ENCODE measurements at places on chromosomes 3 and 15.

DNA sequence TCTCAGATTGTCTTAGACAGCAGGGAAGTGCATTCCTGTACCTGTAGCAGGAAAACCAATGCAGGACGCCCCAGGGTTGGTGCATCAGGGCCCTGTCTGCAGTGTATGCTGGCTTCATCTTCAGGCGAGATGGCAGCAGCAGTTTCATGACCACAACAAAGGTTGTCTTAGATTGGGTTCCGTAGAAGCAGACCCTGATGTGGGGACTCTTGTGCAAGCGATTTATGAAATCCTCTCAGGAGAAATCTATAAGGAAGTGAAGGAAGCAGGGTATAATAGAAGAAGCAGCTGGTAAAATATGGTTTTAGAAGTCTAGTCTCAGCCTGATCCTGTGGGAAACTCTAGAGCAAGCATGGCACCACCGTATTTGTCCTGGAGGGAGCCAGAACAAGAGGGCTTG lies 25.0 kb downstream of the DNAH1 start:
- no peak for DNase-seq

DNA sequence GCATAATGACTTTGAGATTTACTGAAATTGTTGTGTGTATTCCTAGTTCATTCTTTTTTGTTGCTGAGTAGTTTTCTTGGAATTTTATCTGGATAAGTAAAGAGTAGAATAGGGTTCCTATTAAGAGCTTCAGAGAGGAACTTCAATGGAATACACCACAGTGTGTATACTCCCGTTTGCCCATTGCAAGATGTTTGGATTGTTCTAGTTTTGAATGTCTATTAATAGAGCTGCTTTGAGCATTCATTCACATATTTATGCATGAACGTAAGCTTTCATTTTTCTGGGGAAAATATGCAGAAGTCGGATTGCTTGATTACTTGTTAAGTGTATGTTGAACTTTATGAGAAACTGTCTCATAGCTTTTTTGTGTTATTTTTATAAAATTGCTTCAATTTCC lies 580.5 kb downstream of the OTOL1 start:
- DNase-seq: no peak

- DNase-seq: no peak
Observed at GRCh38 chr3:197787412-197787811, 3.6 kb upstream of the LRCH3 start.

DNA sequence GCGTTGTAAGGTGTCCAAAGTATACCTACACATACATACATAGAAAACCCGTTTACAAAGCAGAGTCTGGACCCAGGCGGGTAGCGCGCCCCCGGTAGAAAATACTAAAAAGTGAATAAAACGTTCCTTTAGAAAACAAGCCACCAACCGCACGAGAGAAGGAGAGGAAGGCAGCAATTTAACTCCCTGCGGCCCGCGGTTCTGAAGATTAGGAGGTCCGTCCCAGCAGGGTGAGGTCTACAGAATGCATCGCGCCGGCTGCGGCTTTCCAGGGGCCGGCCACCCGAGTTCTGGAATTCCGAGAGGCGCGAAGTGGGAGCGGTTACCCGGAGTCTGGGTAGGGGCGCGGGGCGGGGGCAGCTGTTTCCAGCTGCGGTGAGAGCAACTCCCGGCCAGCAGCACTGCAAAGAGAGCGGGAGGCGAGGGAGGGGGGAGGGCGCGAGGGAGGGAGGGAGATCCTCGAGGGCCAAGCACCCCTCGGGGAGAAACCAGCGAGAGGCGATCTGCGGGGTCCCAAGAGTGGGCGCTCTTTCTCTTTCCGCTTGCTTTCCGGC lies 318.6 kb downstream of the FGF12 start:
- no peak for DNase-seq

GRCh38 chr3:87358066-87358465 lies 81.7 kb upstream of the POU1F1 start:
- no peak for DNase-seq

DNA sequence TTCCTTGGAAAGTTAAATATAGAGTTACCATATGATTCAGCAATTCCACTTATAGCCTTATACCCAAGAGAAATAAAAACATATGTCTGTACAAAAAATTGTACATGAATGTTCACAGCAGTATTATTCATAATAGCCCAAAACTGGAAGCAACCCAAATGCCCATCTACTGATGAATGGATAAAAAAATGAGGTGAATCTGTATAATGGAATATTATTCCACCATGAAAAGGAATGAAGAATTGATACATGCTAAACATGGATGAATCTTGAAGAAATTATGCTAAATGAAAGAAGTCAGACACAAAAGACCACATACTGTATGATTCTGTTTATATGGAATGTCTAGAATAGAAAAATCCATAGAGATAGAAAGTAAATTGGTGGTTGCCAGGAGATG lies 61.4 kb downstream of the TTC23 start:
- no peak for DNase-seq

DNA sequence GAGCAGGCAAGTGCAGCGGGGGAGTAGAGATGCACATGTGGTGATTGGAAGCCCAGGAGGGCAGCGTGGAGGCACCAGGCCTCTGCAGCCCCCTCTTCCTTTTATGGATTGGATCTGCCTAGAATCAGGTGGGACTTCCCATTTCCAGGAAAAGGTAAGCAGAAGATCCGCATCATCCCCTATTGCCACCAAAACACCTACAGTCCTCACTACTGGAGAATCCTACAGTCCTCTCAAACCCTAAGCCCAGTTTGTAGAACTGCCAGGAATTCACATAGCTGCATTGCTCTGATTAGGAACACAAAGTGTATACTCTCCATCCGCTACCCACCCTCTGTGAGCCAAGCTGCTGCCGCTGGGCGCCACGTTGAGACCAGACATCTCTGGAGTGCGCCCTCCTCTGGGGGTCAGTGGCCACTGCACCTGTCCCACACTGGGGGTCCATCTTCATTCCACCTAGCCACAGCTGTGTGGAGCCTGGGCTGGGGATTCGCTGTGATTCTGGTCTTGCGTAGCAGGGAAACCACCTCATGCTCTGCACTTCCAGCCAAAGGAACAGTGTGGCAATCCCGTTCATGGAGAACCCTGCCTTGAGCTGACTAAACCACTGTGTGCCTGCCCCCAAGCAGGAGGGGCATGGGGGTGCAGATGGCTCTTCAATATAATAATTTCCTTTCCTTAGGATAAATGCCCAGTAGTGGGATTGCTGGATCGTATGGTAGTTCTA lies 88.9 kb upstream of the PTX3 start:
- DNase-seq: no peak

GRCh38 chr3:163561151-163561550 lies 1517.1 kb downstream of the SI start:
- no peak for DNase-seq

DNA sequence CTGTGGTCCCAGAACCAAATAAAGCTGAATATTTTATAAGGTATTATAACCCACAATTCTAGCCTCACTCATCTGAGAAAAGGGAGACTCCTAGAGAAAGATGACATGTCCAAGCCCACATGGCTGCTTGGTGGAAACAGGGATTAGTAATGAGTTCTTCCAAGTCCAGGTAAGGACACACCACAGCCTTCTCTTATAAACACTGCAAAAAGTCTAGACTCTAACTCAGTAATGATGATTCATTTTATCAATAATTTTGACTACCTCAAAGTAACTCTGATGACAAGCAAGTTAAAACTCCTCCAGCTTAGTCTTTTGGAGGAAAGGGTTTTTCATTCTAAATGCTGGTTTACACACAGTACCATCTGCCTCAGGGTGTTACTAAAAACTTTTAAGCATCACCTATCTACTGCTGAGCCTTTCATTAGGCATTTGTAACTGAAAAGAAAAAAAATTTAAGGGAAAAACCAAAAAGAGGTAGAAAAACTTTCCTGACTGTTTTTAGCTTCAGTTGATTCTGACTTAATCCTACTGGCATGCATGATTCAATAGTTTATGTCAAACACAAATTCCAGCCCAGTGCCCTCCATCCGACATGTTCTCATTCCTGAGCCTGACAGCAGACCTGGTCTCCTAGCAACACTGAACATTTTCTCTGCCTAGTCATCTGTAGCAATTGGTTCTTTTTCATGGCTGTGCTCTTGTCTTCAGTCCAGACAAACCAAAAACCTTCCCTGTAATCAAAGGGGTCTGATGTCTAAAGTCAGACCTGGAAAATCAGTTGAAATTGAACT lies 43.9 kb downstream of the P3H2 start:
- DNase-seq: no peak

- no peak for DNase-seq
Observed at GRCh38 chr3:72559385-72559784, 288.9 kb downstream of the SHQ1 start.

DNA sequence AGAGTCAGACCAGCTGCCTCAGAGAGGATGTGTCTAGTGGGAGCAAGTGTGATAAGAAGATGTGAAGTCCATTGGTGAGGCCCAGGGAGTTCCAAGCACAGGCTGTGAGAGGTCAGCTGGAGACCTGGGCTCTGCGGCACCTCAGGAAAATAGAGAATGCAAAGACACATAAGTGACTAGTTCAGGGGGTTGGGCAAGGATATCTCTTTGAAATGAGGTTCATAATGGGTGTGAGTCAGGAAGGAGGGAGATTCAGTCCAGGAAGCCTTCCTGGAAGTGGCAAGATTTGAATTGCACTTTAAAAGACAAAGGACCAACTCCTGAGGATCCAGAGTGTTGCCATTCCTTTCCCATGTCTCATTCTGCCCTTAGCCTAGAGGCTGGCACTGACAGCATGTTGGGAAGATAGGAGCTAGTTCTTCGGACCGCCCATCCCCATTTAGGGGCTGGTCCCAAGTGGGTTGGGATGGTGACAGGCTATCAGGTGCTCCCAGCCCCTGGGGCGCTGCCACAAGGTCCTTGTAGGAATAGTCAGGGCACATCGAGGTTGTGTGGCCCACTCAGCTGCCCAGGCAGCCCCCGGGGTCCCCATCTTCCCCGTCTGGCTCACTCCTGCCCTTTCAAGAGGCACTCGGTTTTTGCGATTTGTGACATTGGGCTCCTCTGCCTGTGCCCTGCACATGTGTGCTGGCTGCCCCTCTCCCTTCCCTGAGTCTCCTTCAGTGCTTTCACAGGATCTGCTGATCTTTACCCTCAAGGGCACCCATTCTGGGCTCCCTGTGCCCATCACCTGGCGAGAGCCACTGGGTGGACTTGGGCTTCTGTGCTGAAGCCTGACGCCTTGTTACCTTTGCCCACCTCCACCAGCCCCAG lies 23.7 kb downstream of the ESYT3 start:
- no peak for DNase-seq

DNA sequence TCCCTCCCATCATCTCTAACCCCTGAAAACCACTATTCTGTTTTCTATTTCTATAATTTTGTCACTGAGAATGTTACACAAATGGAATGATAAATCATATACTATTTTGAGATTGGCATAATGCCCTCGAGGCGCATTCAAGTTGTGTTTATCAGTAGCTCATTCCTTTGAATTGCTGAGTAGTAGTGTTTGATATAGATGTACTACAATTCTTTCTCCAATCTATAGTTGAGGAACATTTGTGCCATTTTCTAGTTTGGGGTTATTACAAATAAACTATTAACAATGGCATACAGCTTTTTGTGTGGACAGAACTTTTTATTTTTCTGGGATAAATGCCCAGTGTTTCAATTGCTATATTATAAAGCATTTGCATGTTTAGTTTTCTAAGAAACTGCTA lies 86.0 kb downstream of the CCR1 start:
- DNase-seq: no peak

DNA sequence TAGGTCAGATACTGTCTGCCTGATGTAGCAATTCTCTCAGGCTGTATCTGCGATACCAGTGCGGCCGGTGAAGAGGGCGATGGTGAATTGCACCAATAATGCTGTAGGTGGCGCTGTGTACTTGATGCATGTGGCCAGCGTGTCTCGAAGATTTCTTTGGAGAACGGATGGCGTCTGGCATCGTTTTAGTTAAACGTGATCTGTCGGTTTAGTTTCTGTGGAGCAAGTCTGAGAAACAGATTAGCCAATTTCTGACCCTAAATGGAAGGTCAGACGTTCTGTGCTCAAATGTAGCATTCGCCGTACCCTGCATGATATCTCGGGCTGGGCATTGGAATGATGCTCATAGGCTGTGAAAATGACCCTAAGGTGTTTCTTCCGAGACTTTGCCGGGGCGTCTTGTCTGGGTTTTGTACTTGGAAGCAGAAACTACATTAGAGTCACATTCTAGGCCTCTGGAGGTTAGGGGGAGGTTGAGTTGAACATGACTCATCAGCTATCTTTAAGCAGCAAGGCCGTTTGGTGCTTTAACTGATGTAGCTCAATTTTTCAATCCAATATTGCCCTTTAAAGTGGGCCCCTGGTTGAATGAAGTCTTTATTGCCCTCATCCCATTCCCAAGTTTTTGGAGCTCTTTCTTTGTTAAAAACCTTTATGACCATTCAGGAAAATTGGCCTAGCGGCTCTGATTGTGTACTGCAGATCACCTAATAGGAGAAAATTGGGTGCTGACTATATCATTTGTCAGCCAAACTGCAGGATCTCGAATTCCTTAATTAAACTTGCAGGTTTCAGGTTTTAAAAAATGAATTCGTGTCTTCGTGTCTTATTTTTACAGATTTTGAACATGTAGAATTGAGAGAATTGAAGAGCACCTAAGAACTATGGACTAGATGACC lies 80.0 kb downstream of the SQOR start:
- DNase-seq: no peak

DNA sequence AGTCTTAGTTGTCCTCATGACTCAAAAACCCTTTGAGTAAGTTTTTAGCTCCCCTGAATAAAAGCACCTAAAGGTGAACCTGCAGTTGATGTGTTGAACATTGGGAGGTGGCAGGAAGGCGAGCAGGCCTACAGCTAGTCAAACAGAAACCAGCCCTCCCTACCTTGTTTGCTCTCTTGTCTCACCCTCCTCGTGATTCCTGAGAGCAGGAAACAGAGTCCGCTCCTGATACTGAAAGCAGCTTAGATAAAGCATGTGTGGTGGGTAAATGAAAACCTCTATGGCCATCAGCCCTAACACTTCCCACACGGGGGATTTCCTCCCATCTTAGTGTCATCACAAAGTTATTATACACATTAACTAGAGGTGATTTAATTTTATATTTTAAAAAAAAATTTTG lies 21.8 kb upstream of the CLDN18 start:
- no peak for DNase-seq

DNA sequence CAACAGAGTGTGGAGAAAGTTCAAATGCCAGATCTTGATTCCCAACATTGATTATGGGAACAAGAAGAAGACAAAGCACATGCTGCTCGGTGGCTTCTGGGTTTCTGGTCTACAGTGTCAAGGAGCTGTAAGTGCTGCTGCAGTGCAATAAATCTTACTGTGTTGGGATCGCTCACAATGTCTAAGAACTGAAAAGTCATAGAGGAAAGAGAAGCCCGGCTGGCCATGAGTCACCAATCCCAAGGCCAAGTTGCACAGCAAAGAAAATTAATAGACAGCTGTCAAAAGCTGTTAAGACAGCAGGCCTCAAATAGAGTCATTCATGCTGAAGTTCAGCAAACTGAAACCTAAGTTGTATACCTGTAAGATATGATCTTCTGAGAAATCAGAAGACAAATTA lies 33.2 kb upstream of the SPPL2A start:
- no peak for DNase-seq
